Stimulated activated CD8-positive, alpha-beta memory T cell treated with anti-CD3 and anti-CD28 coated beads, Interleukin-7, amount 100 ng/mL, for 1 hour (primary cell): ENCODE measurements at places on chromosomes 3 and 15.

- no peak for DNase-seq
Measured at GRCh38 chr3:15744176-15744575, 53.6 kb downstream of the ANKRD28 start.

DNA sequence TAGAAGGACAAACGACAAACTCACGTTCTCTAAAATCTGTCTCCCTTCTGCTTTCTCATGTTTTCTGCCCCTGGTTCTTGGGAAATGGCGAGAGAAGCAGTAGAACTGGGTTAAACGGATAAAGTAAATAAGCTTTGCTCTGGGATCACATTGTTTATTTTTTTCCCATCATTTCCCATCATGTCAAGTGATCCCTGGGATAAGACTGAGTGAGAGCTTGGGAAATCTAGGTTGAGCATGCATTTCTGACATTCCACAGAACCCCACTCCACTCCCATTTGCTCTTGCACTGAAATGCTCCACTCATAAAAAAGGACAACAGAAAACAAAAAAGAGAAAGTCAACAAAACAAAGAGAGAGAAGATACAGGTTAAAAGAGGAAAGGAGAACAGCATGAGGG is 69.1 kb downstream of the SEMA6D start:
- no peak for DNase-seq

DNA sequence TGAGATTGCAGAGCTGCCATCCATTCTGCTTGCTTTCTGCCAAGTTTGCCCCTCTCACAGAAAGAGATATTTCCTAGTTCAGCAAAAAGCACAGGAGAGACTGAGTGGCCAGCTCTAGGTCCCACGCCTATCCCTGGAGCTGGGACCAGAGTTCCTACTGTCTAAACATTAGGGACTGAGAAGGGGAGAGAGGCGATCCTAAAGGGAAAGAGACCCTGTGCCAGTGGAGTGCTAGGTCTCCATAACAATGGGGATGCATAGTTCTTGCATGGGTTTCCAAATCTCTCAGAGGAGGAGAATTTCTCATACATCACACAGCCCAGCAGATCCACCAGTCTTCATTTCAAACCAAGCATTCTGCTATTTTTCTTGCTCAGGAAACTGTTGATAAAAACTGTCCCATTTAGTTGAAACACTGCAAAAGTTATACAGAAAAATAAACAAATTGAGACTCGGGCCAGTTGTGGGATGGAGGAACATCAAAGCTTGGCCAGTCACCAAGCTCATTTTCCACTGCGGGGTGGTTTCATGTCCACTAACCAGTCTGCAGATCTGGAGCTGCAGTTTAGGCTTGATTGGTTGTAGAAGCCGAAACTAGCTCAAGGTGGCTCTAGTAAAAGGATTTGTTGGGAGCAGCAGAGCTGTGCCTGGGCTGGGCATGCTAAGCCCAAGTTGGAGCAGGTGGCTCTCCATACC is 62.7 kb downstream of the EEFSEC start:
- DNase-seq: no peak

GRCh38 chr3:122265957-122266356 is 59.1 kb upstream of the CSTA start:
- no peak for DNase-seq

GRCh38 chr3:116148881-116149851 is 296.1 kb downstream of the LSAMP start:
- no peak for DNase-seq

DNA sequence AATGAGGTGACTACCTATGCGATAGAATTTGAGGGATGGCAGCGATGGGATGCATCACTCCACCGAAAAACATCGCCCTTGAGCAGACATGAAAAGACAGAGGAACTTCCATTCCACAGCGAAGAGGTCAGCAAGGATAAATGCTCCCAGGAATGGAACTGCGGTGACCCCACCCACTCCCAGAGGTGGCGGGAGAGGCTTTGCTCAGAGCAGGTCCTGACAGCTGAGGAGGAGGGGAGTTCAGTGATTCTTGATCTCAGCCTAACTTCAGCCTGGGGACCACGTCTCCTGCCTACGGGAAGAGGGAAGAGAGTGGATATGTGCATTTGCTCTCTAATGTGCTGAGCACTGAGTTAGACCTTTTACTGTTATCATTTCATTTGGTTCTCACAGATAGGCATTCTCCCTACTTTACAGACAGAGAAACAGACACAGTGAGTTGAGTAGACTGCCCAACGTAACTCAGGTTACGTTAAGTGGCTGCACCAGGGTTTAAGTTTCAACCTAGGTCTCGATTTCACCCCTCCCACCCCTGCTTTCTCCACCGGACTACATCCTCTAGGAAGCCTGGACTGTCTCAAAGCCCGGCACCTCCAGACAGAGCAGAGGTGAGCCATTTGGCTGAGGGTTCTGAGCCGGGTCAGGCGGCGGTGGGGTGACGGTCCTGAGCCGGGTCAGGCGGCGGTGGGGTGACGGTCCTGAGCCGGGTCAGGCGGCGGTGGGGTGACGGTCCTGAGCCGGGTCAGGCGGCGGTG is 170.0 kb downstream of the RAB11A start:
- no peak for DNase-seq

DNA sequence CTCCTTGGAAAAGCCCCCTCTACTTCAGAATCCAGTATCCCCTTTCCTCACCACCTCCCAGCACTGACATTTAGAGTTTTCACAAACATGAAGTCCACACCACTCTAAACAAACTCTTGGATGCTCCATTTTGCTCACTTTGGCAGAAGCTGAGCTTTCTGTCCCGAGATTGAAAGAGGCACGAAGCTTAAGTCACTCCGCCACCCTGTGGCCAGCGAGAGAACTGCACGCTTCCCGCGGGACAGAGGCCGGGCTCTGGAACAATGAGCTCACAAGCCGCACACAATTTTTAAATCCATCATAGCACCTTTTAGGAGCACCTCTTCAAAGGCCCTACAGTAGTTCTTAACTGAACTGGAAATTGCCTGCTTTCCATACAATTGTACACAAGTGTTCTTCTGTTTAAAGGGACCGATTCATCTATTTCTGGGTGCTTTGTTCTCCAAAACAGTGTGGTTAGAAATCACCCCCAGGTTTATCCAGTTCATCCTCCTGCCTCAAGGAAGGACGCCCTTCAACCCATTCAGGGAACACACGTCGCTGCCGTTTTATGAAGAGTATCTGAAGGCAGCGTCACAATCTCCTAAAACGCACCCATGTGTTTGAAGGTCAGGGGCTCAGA is 226.1 kb downstream of the VPS13C start:
- DNase-seq: peak; percentile 47

GRCh38 chr15:51497806-51498205 is 124.8 kb downstream of the DMXL2 start:
- no peak for DNase-seq

DNA sequence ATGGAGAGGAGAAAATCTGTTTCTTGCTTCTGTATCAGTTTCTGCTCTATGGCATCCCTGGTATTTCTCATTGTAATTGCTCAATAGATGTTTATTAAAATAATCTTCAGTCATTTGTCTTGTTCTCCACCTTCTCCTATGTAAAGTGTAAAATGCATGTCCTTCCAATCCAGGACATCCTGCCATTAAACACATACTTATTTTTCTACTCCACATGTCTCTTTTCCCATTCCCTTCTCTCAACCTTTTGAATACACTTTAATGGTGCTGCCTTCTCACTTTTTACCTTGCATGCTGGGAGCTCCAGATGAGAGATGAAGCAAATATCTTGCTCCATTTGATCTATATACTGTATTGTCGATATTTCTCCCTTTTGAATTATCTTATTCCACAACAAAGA is 49.7 kb downstream of the TUSC7 start:
- no peak for DNase-seq

DNA sequence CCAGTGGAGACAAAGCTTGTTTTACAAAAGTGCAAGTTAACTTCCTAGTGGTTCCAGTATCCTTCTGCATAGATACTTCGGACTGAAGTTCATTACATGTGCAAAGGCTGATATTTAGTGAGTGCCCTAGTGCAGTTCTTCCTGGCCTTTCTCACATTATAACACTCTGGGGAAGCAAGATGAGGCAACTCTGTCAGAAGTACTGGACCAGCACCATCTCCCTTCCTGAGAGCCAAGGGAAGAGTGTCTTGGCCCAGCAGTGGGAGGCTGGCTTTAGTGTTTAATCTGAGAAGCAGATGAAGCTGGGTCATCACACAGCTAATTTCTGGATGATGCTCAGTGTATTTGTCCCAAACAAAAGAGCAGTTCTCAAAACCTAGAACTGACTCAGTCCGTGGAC is 397.7 kb downstream of the CACNA2D3 start:
- no peak for DNase-seq

DNA sequence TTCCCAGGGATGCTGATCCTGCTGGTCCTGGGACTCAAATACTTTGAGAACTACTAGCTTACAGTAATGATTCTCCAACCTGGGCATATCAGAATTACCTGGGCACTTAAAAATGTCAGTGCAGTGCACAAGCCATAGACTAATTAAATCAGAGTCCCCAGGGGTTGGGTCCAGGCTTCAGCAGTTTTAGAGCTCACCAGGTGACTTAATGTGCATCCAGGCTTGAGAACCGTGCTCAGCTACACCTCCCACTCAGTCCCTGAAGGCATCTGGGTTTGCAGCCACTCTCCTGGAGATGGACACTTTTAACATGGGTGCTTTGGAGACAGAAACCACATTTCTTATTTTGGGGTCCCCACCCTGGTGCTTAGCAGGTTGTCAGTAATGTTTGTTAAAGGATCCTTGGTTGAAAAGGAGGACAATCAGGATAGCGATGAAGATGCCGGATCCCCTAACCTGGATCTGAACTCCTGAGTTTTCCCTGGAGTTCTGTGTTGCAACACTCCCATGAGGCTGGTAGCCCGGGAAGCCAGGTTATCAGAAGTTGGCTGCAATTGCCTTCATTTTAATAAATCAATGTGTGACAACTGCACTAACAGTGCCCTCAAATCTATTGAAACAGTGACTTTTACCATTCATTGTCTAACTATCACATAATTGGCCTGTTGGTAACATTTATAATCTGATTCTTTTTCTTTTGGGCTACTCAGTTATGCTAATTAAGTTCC is 48.1 kb downstream of the BFSP2 start:
- no peak for DNase-seq

GRCh38 chr3:52524752-52525679 is 8.6 kb downstream of the NT5DC2 start:
- no peak for DNase-seq

DNA sequence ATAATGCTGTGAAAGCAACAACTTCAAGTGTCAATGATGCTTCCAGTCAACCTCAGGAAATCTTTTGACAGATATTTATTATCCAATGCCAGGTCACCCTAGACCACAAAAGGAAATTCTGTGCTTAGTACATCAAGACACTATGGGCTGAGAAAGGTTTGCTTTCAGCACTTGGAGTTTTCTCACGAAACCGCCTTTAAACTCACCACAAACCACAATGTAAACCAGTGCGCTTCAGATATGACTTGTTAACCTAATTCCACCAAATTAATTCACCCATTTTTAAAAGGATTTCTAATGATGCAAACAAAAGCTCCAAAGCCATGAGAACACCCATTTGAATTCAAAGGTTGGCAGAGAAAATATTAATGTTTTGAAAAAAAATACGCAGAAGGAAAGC is 292.9 kb upstream of the NR2F2 start:
- no peak for DNase-seq

GRCh38 chr3:164730815-164731360 is 347.4 kb downstream of the SI start:
- DNase-seq: no peak

GRCh38 chr3:69612791-69613190 is 126.5 kb upstream of the MITF start:
- DNase-seq: no peak

- DNase-seq: no peak
Measured at GRCh38 chr3:153295901-153296300, 133.9 kb downstream of the RAP2B start.

- DNase-seq: no peak
Measured at GRCh38 chr15:22936577-22937472, 43.3 kb downstream of the CYFIP1 start.

GRCh38 chr3:133955892-133956291 is 60.2 kb upstream of the RAB6B start:
- no peak for DNase-seq

GRCh38 chr3:8555113-8555661 is 53.6 kb downstream of the LMCD1 start:
- DNase-seq: no peak

GRCh38 chr3:25000971-25001591 is 427.0 kb upstream of the RARB start:
- DNase-seq: no peak

DNA sequence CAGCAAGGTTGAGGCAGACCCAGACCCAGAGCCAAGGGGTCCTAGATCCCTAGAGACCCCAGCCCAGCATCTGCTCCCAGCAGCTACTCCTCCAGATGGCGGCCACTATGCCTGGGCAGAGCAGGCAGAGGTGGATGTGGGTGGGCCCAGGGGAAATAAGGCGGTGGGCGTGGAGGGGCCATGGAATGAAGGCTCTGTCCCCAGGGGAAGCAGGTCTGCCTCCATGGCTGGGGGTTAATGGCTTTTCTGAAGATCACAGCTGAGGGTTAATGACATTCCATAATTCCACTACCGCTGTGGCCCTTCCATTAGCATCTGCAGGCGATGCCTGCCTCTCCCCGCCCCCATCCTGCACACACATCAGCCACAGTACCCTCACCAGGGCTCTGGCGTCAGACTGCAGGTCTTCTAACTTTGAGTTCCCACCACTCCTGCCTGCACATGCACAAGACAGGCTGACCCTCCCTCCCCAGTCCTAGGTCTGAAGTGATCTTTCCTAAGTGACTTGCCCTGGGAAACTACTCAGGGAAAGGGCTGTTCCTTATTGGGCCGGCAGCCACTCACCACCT is 41.2 kb downstream of the CCDC33 start:
- DNase-seq: no peak

DNA sequence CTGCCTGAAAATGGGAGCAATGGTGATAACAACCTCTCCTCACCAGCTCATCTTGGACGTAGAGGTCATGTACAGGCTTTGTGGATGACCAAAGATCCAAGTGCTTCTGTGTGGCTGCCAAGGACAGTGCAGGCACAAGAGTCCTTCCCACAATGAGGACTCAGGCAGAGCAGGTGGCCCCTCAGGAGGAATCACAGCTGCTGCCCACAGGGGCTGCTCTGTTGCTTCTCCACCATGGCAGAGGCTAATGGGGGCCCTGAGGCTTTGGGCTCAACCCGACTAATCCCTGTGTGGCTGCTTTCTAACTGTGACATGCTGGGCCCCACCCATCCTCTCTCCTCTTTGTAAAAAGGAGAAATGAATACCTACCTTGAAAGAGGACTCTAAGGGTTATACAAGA is 58.1 kb upstream of the MRPS22 start:
- DNase-seq: no peak
